Vagina (tissue), 2 donors: ENCODE measurements at places on chromosomes 3 and 15.

- DNase-seq = no peak
Observed at GRCh38 chr3:15601046-15601398, 347 bp downstream of the HACL1 start.

DNA sequence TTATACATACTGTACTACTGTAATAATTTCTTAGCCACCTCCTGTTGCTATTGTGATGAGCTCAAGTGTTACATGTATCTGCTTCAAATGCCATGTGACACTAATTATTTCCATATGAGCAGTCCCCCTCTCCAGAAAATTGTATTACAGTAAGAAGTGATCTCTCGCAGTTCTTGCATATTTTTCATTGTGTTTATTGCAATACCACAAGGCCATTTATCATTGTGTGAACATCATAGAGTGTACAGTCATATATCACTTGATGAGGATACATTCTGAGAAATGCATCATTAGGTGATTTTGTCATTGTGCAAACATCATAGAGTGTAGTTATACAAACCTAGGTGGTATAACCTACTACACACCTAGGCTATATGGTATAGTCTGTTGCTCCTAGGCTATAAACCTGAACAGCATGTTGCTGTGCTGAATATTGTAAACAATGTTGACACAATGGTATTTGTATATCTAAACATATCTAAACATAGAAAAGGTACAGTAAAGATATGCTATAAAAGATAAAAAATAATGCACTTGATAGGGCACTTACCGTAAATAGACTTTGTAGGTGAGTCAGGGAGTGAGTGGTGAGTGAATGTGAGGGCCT lies 189.6 kb upstream of the MLF1 start:
- DNase-seq = no peak

GRCh38 chr3:170605490-170605889 lies 19.6 kb upstream of the SLC7A14 start:
- DNase-seq = no peak

GRCh38 chr3:15783361-15783969 lies 14.3 kb downstream of the ANKRD28 start:
- DNase-seq = no peak

- no peak for DNase-seq
Observed at GRCh38 chr3:125322917-125323316, 52.2 kb downstream of the ZNF148 start.

GRCh38 chr15:45704329-45705249 lies 69.8 kb downstream of the SQOR start:
- no peak for DNase-seq

GRCh38 chr3:146269271-146269670 lies 18.4 kb upstream of the PLSCR4 start:
- no peak for DNase-seq

DNA sequence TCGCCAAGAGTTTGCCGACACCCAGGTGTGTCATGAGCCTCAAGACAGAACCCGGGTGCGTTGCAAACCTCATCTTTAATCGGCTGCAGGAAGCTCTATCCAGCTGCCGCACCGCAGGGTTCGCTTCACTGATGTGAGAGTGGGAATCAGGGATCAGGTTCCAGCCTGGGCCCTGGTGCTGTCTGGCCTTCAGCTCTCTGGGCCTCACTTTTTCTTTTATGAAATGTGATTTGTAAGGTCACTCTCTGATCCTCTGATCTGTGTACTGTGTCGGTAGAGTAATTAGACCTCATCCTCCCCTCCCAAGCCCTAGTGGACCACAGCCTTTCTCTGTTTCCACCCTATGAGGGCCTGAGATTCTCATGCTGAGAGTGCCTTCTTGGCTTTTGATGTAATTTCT lies 202.8 kb upstream of the UBE2E1 start:
- DNase-seq = no peak

DNA sequence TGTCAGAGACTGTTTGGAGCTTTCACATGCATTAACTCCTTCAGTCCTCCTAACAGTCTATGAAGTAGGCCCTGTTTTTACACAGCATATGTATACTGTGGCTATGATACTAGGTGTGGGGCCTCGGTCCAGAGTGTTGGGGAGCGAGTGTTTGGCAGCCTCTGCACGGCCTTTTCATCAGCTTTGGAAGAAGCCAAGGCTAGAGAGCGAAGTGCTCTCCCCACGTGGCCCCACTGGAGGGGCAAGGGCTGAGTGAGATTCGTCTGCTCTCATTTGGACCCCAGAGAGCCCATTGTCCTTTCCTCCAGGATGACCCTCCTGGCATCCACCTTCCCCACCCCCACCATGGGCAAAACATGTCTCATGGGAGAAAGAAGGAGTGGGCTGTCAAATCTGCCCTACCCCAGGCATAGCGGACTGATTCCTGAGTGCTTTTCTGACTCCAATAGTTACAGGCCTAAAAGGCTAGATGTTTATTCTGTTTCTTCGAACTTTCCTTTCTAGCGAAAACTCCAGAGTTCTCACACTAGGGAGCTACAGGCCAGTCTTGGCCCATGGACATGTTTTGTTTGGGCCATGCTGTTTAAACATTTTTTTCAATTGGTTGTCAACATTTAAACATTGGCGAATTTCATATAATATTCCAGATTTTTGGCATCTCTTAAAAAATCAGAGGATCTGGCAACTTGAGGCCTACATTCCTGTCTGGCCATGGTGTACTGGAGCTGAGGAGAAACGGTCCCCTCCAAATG lies 76.0 kb downstream of the EEFSEC start:
- DNase-seq = peak; percentile 69

- no peak for DNase-seq
Observed at GRCh38 chr3:149291178-149291577, 42.3 kb downstream of the TM4SF18 start.

DNA sequence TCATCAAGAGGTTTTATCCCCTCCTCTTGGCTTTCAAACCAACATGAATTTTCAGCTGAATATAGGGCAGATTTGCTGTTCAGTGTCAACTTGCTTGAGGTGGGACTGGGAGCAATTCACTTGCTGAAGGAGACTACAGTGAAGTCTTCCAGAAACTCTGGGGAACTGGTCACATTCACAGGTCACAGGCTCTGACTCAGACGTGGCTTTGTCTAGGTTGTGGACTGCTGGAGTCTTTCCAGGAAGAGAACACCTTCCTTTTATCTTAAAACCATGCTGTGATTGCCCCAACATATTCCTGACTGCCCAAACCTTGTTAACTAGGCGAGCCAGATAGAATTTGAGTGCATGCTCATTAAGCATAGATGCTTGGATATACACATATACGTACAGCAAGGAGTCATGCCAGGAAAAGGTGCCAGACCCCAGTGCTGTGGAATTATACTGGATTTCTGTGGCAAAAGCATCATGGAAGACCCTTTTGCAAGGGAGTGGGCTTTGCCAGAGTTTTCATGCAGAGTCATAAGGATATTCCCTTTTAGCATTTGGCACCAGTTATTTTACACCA lies 399.1 kb upstream of the TBL1XR1 start:
- DNase-seq = no peak

GRCh38 chr3:64123931-64124330 lies 100.6 kb upstream of the PSMD6 start:
- DNase-seq = no peak

DNA sequence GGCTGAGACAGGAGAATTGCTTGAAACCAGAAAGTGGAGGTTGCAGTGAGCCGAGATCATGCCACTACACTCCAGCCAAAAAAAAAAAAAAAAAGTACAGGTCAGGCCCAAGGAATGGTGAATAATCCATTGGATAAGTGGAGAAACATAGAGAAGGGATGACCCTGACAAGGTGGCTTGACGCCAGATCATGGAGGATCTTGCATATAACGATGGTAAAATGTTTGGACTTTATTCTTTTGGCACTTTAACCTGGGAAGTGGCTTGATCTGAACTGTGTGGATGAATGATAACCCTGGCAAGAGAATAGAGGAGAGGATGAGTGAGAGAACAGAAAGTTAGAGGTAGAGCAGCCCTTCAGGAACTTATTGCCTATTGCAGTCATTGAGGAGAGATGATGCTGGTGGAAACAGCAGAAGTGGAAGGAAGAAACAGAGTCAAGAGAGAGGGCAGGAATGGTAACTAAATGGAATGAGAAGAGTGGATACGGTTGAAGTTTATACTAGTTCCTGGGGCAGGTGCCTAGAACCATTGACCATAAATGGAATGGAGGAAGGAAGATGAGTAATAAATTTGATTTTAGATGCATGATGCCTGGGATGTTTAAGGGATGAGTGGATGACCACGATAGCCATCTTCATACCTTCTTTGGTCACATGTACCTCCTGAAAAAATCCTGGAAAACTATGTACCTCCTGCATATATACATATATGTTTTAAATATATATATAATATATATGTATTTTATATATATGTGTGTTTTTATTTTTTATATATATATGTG lies 57.8 kb downstream of the BLM start:
- DNase-seq = no peak

DNA sequence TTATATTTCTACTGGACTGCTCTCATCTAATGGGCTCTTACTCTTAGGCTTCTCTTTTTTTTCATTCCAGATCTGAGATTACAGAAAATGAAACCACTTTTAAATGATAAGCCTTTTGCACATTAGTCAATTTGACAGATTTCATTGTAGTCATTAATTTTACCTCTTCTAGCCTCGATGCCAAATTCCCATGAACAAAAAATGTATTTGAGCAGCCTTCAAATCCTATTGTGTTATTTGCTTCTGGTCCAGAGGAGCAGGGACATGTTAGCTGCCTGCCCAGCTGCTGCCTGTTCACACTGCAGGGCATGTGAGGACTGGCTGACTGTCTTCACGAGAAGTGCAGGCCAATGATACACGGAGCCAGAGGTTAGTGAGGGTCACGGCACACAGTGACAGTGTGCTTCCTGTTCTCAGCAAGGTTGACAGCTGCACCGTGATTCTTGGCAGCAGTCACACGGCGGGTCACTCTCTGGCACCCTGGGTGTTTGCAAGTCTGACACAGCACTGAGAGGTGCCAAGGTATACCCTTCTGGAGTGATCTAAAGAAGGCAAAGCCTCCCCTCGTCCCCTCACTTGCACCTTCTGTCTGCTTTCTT lies 40.8 kb downstream of the KAT2B start:
- DNase-seq = peak; percentile 86

DNA sequence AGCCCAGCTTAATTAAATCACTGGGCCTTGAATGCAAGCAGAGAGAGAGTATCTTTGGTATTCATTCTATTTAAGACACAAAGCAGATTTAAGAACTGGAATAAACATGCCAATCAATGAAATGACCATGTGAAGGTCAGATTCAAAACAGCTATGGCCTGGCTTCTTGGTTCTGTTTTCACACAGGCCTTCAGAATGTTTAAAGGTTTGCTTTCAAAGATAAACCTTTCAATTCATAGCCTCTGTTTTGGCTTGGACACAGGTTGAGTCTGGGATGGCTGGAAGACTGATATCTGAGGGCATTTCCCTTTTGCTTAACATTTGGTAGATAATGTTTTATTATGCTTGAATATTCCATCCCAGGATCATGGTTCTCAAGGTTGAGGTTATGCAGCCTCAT lies 244.4 kb upstream of the KBTBD8 start:
- DNase-seq = no peak

- DNase-seq = no peak
Observed at GRCh38 chr3:46509661-46510187, 11.9 kb downstream of the RTP3 start.

DNA sequence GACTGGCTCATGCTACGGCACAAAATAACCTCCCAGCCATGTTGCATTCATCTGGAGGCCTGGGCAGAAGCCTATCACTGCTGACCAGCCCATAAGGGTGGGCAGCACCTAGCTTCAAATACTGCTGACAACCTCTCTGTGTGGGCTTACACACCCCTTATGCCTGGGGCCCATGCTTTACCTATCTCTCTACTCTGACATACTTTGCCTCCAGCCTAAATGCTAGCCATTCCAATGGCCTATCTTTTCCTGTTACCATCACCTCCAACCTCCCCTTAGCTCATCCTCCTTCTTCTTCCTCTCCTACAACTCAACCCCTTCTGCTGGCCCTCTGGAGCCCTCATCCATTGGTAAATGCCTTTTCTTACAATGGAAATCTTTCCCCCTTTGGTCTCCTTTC lies 41.0 kb upstream of the PPP2R3A start:
- no peak for DNase-seq

DNA sequence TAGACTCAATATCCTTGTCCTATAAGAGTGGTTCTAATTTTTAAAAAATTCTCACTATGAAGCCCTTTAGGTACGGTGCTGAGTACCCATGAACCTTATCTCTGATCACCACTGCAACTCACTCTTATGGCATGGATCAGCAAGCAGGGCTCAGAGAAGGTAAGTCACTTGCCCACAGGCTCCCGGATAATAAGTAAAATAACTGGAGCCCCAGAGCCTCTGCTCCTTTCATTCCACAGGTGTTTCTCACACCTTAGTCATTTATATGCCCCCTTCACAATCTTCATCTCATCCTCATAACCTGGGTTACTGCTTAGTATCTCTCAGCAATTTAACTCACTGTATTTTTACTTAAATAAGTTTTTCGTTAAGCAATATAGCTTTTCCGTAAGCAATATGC lies 28.4 kb upstream of the AKAP13 start:
- no peak for DNase-seq

GRCh38 chr3:38115645-38116427 lies 21.1 kb downstream of the ACAA1 start:
- DNase-seq = no peak

- no peak for DNase-seq
Observed at GRCh38 chr3:143067201-143067600, 52.4 kb upstream of the CHST2 start.

- no peak for DNase-seq
Observed at GRCh38 chr3:163561151-163561550, 1517.1 kb downstream of the SI start.

DNA sequence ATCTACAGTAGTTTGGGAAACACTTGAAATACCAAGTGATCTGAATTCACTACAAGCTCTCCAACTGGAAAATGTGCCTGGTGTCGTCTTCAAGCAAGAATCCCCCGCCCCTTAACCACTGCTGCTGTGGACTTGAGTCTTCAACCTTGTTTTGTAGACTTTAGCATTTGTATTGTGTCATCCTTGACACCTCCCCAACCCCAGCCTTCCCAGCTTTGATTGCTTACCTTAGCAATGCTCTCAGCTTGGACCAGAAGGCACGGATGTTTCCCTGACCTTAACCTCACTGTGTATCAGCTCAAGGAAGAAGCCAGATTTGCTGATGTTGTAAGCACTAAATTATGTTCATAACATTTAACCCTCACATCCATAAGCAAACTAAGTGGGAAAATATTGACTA lies 146.4 kb downstream of the IGF1R start:
- DNase-seq = no peak

- DNase-seq = no peak
Observed at GRCh38 chr3:8871306-8871705, 92.0 kb downstream of the RAD18 start.

DNA sequence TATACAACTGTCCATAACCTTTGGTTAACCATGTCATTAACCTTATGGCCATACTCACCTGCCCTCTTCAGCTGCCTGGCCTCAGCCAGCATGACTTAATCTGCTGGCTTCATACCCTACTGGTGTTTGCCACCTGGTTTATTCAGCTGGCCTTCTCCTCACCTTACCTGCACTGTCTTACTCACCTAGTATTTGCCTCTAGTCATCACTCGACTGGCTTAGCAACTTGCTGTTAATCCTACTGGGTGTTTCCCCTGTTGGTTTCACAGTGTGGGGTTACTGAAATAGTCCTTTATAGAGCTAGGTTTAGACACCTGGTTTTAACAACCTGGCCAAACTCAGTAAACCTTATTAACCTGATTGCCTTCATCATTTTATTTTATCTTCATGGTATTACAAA lies 96.4 kb downstream of the IL12A start:
- no peak for DNase-seq
